NK-92 treated with Interleukin-12 subunit alpha and Interleukin-12 subunit beta, amount 100 ng/mL, for 24 hours (cell line): ENCODE measurements at places on chromosomes 2 and 18.

DNA sequence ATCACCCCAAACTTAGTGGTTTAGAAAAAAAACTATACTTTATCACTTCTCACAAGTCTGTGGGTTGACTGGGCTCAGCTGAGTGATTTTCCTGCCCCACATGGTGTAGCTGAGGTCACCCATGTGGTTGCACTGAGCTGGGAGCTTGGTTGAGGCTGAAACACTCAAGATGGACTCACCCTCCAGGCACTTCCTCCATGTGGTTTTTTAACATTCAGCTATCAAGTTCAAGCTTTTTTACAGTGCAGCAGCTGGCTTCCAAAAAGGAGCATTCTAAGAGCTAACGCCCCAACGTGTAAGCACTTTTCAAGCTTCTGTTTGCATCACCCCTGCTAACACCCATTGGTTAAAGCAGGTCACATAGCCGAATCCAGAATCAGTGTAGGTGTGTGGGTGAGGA lies 105.9 kb upstream of the CREB1 start:
- peak; percentile 84 for DNase-seq

GRCh38 chr2:189287982-189288521 lies 108.5 kb upstream of the COL5A2 start:
- DNase-seq = no peak

DNA sequence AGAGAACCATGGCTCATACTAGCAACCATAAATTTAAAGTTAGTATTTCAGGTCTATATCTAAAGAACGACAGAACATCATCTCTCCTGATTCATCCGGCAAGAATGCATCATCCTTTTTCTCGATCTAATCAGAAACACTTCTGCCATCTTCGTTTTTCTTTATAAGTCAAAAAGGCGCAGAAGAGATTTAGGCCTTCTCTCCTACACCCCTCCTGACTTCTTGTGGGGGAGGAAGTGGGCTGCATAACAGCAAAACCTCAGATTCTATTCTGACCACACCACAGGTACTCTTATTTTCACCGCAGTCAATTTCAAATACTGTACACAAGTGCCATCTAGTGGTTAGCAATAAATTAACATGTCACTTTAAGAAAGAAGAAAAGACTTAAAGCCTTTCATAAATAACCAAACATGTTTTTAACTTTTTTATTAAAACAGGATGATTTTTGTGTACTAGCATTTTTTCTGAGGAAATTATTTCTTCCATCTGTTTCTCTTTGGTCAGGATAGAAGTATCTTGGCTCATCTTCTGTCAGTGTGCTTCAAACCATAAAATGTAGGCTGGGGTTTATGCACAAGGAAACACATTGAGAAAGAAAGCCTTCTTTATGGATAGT lies 48.4 kb upstream of the PIK3C3 start:
- DNase-seq = peak; percentile 1

- DNase-seq = no peak
These were observed 32.3 kb downstream of the SCTR start for GRCh38 chr2:119491776-119492525.

DNA sequence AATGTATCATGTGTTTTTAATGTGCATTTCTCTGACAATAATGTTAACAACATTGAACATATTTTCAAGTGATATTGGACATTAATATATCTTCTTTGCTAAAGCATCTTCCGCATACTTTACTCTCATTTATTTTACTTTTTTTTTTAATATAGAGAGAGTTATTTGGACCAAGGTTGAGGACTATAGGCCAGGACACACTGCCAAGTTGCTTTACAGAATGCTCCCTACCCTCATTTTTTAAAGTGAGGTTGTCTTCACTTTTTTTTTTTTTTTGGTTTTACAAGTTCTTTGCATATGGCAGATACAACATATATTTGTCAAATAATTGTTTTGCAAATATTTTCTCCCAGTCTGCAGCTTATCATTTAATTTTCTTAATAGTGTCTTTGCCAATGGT lies 201.8 kb downstream of the OSR1 start:
- DNase-seq = no peak

DNA sequence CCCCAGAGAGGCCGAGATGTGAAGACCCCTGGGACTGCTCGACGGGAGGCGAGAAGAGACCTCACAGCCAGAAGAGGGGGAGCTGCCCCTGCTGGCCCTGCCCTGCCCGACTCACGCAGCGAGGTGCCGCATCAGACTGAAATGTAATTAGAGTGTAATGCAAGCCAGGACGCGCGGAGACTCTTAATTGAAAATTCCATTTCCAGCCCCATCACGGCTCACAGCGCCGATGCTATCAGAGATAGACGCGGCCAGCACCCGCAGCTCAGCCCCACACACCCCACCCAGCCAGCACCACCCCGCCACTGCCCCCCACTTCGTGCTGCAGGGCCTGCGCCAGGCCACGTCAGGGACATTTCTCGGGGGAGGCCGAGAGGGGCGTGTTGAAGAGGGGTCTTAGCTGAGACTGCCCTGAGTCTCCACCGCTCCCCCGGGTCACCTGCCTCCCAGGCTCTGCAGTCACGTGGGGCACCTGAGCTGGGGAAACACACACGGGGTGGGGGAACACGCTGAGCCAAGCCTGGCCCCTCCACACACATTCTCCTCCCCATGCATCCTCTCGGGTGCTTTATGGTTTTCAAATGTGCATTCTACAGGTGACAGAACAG lies 78.1 kb downstream of the TEX51 start:
- no peak for DNase-seq

DNA sequence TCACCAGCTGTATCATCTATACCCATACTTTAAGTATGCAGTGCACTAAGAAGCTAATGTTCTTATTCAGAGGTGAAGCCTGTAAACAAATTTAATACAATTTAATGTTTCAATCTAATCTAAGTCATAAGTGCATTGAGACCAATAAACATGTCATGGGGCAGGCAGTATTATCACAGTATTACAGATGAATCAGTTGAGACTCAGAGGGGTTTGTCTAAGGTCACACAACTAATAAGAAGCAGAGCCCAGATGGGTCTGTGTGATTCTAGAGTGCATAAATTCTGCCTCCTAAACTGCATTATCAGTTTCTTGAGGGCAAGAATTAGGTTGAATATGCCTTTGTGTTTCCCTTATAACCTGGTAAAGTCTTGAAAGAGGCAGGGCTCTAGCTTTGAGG lies 140.9 kb upstream of the RNF152 start:
- DNase-seq = no peak

DNA sequence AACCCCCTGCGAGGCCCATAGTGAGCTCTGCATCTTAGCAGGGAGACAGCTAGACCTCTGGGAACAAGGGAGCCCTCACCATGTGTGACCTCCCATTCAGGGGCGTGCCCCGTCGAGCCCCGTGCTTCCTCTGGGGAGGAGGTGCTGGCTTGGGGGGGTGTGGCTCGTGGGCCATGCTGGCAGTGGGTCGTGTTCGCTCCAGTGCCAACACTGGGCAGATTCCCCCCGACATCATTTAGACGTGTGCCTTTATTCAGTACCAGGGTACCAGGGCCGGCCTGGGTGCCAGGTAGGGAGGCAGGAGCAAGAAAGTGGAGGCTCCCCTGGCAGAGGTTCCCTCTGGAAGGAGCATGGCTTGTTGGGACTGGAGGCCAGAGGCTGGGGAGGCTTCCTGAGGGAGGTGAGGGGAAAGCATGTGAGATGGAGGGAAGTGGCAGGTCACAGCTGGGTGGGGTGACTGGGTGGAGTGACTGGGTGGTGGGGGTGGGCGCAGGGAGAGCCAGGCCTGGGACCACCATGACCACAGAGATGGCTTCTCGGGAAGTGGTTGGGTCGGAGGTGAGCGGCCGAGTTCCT lies 15.2 kb downstream of the GPC1 start:
- no peak for DNase-seq

DNA sequence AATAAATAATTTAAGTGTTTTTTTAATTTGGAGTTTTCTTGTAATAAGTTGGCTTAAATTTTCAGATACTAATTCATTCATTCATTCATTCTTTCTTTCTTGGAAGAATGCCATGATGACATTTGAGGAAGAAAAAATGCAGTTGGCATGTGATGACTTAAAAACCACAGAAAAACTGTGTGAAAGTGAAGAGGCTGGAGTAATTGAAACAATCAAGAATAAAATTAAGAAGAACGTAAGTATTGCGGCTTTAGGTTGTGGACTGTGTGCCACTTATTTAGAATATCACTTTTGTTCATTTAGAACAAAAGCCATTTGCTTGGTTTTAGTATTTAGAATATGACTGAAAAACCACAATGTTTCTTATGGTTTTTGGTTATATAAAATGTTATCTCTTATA lies 51.4 kb downstream of the TTC39C start:
- DNase-seq = no peak

GRCh38 chr2:212712466-212712865 lies 173.9 kb upstream of the ERBB4 start:
- DNase-seq = no peak

DNA sequence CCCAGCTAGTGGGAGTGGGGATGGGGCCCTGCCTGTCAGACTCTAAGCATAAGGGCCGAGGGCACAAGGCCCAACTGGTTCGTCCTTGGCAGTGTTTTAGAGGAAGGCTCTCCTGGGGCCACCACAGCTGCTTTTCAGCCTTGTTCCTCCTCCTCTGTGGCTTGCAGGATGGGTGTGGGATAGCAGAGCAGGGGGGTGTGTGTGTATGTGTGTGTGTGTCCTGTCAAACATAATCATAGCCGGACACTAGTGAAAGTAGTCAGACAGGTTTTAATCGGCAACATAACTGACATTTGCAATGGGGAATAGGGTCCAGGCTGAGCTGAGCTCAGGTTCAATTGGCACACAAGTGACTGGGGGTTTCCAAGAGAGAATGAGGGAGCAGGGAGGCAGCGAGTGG lies 114.2 kb downstream of the SEPTIN10 start:
- no peak for DNase-seq

DNA sequence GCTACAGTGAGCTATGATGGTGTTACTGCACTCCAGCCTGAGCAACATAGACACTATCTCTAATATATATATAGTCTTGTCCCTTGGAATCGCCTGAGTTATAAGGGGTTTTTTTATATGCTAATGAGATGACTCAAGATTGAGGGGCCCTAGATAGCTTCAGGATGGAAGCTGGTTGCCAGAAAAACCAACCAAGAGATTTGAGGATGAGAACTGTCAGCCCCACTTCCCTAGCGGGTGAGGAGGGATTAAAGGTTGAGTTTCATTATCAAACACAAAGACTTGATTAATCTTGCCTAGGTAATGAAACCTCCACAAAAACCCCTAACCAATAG lies 12.6 kb upstream of the GALM start:
- DNase-seq = no peak

DNA sequence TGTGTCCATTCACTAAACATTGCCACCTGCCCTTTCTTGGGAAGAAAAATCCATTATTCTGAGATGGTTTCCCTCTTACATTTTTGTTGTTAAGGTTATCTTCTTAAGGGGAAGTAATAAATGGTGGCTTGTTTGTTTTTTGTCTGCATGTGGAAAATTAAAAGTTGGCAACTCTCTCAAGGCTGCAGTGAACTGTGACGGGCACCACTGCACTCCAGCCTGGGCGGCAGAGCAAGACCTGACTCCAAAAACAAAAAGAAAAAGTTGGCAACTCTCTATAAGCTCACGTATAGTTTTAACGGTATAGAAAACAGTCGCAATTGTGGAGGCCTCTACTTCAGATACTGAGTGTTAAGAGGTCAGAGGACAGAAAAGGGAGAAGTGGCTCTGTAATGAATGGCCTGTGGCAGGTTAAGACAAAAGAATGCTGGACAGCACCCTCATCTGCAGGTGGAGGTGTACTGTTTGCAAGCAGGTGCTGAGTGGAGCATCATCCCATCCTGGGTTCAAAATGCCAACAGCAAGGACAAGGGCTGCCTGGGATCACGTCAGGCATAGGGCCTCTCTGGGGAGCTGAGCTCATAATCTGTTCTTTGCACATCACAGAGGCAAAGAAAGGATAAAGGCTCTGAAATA lies 16.7 kb downstream of the L3MBTL4 start:
- DNase-seq = no peak

- DNase-seq = no peak
These were observed 2.5 kb upstream of the IFIH1 start for GRCh38 chr2:162320864-162321517.

GRCh38 chr2:24492421-24493279 lies 1.6 kb downstream of the NCOA1 start:
- DNase-seq = no peak

DNA sequence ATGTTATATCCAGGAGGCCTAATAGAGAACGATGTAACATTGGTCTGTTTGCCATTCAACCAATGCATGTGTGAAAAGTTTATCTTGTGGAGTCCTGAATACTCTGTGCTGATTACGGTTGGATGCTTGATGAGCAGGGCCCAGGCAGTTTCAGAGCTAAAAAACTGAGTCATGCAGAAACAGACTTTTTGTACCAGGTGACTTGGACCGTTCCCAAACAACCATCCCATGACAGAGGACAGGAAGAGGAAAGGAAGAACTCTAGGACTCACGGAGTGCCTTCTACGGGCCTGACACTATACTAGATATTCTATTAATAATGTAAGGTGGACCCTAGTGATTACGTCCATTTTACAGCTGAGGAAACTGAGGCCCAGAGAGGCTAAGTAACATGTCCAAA lies 142.1 kb downstream of the ARHGAP28 start:
- no peak for DNase-seq

- no peak for DNase-seq
These were observed 200.9 kb downstream of the ERBB4 start for GRCh38 chr2:212337486-212338343.

- peak; percentile 81 for DNase-seq
These were observed at the start of gene NMUR1 for GRCh38 chr2:231530099-231531011. TSS of gene NMUR1 (minus strand) at chr2:231530445. CDS start at chr2:231530361, 84 bp downstream.

DNA sequence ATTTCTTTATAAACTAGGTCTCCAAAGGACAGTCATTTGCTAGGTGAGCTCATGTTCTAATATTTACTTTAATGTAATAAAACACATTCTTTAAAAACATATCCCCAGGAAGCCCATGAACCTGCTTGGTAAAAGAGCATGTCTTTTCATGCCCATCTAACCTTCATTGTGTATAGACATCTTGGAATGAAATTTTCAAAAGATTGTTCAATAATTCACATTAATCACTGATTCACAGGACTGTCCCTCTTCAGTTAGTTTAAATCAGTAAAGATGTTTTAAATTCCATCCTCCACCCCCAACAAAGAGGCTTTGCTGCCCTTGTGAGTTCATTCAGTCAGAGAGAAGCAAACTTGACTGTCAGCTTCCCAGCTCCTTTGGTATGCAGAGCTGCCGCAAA lies 633.4 kb upstream of the CELF4 start:
- DNase-seq = no peak
